ENCODE measurements at places on chromosomes 16 and 17.
A peak's percentile ranks its signal among the peaks of the same experiment; 100 is the strongest.

DNA sequence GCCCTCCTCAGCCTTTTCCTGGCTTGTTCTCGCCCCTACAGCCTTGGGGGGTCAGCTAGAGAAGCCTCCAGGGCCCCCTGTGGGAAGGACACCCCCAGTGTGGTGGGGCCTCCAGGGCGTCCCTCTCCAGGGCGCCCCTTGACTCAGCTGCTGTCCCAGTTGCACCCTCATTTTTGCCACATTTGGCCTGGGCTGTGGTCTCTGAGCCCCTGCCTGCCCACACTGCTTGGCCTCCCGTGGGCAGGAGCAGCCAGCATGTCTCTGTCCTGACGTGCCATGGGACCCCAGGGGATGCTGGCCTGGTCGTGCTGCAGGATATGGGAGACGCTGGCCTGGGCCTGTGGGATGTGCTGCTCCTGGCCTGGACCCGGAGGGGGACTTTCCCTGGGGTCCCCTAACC is 5.0 kb downstream of the CHTF18 start:
- no peak for DNase-seq

- DNase-seq = peak; percentile 49
Observed at GRCh38 chr17:75265614-75266315, 4.1 kb downstream of the MRPS7 start.

GRCh38 chr16:71537643-71538042 is 11.4 kb downstream of the CHST4 start:
- peak; percentile 66 for DNase-seq

DNA sequence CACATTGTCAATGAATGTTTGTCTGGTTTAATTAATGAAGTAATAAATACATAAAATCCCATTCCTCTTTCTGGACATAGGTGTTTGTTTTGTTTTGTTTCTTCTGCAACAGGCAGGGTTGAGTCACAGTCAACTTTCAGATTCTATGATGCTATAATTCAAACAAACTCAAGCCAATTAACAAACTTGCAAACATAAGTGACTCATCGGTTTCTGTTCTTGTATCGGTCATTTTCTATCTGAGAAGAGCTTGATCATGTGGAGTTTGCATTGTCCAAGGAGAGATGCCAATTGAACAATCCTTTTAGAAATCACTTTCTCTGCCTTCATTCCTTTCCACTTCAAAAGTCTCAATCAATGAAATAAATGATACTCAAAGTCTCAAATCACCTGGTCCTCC is 294.2 kb upstream of the C16orf82 start:
- DNase-seq = no peak

GRCh38 chr16:79723583-79724168 is 123.1 kb upstream of the MAF start:
- DNase-seq = no peak

DNA sequence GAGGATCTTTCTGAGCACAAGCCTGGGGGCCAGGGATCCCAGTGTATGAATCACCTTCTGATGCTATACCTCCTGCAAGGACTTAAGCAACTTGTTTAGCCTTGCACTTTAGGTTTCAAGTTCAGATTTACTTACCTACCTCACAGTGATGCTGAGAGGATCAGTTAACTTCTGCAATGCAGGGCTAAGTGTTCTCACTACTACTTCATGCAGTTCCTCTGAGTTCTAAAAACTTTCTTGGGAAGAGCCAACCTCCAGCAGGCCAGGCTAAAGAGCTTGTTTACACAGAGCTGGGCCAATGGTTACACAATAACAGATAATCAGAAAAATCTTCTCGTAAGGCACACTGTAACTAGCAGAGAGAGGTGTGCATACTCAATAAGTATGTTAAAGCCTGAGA is 13.0 kb downstream of the VEZF1 start:
- DNase-seq = no peak

GRCh38 chr16:47317465-47318240 is 143.2 kb downstream of the ITFG1 start:
- no peak for DNase-seq

GRCh38 chr17:30021708-30022317 is 80.4 kb downstream of the EFCAB5 start:
- peak; percentile 80 for DNase-seq

DNA sequence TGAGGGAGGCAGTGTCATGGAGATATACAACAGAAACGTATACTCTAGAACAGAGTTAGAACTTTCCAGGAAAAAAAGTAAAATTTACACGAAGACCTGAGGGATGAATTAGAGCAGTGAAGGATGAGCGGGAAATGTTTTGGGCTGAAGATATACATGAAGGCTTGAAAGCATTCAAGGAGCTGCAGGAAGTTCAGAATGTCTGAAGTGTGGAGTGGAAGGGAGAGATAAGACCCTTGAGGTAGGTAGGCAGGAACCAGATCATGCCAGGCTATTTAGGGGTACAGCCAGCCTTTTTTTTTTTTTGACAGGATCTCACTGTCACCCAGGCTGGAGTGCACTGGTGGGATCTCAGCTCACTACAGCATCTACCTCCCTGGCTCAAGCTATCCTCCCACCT is 3.2 kb upstream of the NLK start:
- DNase-seq = peak; percentile 88

- peak; percentile 46 for DNase-seq
Observed at GRCh38 chr16:30896261-30896888, at the start of gene CTF1. CTF1 (plus strand) TSS chr16:30896614; CDS start chr16:30896644, 30 bp downstream.

GRCh38 chr16:51985126-51985525 is 561.8 kb downstream of the TOX3 start:
- no peak for DNase-seq

- DNase-seq = peak; percentile 8
Observed at GRCh38 chr16:88035292-88035691, 84.1 kb downstream of the BANP start.

GRCh38 chr16:23663918-23664317 is 14.8 kb upstream of the PLK1 start:
- no peak for DNase-seq

GRCh38 chr17:76644995-76645394 is 1.4 kb upstream of the ST6GALNAC1 start:
- DNase-seq = no peak

- no peak for DNase-seq
Observed at GRCh38 chr16:85262558-85263238, 150.4 kb upstream of the CIBAR2 start.

DNA sequence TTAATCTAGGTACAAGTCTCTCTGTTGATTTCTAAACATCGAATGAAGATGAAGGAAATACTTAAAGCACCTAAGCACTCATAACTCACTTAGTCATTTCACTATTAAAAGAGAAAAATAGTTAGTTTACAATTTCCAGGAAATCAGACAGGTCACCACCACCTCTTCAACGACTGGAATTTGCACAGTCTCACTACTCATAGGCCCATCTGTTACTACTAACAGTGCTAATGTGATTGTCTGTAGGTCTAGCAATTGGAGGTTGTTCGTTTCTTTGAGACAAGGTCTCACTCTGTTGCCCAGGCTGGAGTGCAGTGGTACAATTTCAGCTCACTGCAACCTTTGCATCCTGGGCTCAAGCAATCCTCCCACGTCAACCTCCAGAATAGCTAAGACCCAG is 444.6 kb downstream of the MAF start:
- DNase-seq = no peak

DNA sequence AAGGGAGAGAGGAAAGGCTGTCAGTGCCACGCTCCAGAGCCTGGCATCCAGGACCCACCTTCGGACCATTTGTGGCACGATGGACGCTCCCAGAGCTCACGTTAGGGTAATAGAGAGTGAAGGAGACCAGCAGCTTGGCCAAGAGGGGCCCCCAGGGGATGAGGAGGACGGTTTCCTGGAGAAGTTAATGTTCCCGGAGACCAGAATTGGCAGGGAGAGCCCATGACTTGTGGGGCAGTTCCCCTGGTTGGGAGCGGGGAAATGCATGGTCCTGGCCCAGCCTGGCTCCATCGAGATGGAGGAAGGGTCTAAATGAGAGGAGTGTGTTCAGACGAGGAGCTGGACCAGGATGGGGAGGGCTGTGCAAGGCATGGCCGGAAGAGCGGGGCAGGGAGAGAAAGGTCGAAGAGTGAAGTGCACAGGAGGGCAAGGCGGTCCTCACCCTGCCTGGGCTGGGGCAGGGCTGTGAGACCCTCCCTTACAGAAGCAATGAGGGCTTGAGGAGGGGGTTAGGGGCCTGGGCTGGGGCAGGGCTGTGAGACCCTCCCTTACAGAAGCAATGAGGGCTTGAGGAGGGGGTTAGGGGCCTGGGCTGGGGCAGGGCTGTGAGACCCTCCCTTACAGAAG is 2.9 kb upstream of the HIC1 start:
- DNase-seq = no peak

DNA sequence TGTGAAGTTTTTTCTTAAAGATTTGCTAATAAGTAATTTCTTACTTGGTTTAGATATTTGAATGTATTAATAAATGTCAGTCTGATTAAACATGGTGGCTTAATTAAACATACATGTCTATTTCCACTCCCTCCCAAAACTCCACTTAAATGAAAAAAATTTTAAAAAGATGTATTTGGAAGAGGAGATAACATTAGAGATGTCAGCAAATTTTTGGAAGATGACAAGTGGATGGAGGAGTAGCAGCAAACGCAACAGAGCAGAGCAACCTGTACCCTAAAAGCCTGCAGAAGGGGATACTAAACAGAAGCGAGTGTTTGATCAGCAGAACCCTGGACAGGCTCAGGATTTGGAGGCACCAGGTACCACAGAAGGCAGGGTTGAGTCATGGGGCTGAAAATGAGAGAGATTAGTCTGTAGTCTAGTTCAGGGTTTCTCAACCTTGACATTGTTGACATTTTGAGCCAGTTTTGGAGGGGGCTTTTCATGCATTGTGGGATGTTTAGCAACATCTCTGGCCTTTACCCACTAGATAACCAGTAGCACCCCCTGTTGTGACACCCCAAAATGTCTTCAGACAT is 17.8 kb downstream of the LUC7L3 start:
- no peak for DNase-seq

GRCh38 chr17:49439305-49439672 is 24.6 kb upstream of the PHB1 start:
- no peak for DNase-seq

DNA sequence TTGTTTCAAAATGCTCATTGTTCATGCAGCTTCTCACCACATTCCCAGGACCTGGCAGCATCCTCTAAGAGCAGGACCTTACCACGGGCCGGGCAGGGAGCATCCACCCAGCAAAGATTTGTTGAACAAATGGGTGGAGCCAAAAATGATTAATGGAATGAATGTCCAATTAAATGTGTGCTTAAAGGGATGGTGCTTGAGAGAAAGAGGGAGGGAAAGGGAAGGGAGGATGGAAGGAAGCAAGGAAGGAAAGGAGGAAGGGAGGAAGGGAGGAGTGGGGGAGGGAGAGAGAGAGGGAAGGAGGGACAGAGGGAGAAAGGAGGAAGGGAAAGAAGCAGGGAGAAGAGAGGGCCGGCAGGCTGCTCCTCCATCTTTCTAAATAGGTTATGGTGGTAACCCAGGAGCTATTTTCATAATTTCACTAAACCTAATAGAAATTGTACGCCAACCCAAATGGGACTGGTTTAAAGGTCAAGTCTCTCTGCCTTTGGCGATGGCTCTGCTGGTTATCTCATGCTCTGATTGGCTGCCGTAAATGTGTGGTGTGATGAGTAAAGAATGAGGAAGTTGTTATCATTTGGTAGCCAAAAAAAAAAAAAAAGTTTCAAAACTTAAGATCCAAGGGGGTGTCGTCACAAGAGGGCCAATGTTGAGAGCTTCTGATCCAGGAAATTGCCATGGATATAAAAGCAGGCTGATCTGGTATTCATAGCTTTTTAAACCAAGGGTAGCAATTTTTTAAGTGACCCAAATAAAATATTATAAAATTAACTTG is 126.7 kb upstream of the FOXF1 start:
- DNase-seq = peak; percentile 58

DNA sequence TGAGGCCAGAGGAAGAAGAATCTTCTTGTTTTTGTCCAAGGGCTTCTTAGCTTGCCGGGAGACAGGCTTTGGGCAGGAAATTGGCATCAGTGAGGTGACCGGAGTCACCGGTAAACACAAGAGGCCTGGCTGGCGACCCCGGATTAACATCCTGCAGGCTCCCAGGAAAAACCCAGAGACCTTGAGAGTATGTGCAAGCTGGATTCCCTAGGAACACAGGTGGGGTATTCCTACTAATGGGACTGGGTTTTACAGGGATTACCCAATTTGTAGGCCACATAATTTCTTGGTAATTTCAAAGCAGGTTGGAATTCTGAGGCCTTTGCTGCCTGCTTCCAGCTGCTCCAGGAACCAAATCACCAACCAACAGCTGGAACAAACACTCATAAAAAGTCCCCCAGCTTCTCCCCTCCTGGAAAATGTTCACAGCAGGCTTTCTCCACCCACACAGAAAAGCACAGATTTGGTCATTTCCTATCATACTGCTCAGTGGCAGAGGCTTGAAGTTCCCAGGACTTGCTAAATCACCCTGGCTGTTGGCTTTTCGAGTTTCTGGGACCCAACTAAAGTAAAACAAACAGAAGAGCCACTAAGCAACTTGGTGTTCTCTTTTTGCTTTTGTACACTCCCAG is 258.8 kb downstream of the IRF8 start:
- no peak for DNase-seq

- DNase-seq = no peak
Observed at GRCh38 chr16:14069818-14070217, 1.3 kb upstream of the MRTFB start.
